ENCODE measurements at places on chromosomes 3 and 15. TPM values are rescaled to one million over a fixed set of nuclear protein-coding genes. Genes with fewer than 3 reads are reported as not detected.

GRCh38 chr3:189907803-189908202 lies 212.9 kb downstream of the P3H2 start:
- DNase-seq: peak; percentile 20

- DNase-seq: no peak
Observed at GRCh38 chr3:106789276-106789675, 588.0 kb upstream of the CCDC54 start.

- DNase-seq: no peak
Observed at GRCh38 chr3:127785711-127786265, 36.5 kb downstream of the MGLL start.

DNA sequence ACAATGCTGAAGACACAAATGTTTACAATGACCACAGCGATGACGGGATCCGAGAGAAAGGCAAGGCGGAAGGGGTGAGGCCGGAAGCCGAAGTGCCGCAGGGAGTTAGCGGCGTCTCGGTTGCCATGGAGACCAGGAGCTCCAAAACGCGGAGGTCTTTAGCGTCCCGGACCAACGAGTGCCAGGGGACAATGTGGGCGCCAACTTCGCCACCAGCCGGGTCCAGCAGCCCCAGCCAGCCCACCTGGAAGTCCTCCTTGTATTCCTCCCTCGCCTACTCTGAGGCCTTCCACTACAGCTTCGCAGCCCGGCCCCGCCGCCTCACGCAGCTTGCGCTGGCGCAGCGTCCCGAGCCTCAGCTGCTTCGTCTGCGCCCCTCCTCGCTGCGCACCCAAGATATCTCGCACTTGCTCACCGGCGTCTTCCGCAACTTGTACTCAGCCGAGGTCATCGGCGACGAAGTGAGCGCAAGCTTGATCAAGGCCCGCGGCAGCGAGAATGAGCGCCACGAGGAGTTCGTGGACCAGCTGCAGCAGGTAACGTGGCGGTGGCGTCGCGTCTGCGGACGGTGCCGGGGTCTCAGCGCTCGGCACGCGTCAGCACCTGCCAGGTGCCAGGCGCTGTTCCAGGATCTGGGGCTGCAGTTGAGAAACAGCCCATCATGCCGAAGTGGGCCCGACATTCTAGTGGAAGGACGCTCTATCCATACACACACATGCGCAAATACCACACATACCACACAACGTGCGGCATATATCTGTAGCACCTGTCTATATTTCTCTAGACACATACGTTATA lies at the start of gene DLEC1:
DLEC1 (plus strand) TSS at position 108 of the 798 bp plus-strand sequence; CDS start at position 126, 18 bp downstream.
- DNase-seq: peak; percentile 31

DNA sequence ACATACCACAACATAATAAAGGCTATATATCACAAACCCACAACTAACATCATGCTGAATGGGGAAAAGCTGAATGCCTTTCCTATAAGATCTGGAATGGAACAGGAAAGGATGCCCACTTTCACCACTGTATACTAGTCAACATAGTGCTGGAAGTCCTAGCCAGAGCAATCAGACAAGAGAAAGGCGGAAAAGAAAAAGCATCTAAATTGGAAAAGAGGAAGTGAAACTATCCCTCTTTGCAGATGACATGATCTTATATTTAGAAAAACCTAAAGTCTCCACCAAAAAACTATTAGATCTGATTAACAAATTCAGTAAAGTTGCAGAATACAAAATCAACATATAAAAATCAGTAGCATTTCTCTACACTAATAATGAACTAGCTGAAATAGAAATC lies 14.6 kb upstream of the PIK3CA start:
- no peak for DNase-seq

The GPR62 gene
- 0.02 TPM for total RNA-seq

GRCh38 chr15:38377636-38378035 lies 76.3 kb upstream of the FAM98B start:
- no peak for DNase-seq

DNA sequence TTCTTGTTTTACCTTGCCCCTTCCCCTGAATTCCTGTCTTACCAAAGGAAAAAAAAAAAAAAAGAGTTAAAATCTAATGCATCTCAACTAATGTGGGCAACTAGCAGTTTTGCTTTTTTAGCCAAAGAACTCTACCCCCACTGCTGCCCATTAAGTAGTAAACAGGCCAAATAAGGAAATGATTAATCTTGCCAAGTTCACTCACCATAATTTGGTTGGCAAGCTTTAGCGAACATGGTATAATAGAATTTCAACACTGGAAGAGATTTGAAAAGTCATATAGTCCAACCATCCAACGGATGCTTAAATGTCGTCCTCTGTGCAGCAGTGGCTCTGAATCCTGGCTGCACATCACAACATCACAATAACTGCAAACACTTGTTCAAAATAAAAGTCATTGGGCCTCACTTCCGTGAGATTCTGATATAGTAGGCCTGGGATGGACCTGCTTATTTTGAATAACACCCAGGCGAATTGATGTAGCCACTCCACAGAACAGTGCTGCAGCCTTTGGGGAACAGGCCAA lies 142.0 kb upstream of the UBE2E1 start:
- peak; percentile 49 for DNase-seq

The KLHL6 gene
- total RNA-seq: not detected

The USP3 gene
- total RNA-seq: 29.9 TPM

GRCh38 chr15:82979726-82980125 lies 6.3 kb upstream of the RAMAC start:
- DNase-seq: no peak

- peak; percentile 24 for DNase-seq
Observed at GRCh38 chr15:66233487-66234415, 19.8 kb downstream of the MEGF11 start.

- no peak for DNase-seq
Observed at GRCh38 chr3:76565496-76566210, 474.2 kb upstream of the ROBO2 start.

The A4GNT gene
- not detected for total RNA-seq

The ALDH1A3 gene
- total RNA-seq: 343 TPM

DNA sequence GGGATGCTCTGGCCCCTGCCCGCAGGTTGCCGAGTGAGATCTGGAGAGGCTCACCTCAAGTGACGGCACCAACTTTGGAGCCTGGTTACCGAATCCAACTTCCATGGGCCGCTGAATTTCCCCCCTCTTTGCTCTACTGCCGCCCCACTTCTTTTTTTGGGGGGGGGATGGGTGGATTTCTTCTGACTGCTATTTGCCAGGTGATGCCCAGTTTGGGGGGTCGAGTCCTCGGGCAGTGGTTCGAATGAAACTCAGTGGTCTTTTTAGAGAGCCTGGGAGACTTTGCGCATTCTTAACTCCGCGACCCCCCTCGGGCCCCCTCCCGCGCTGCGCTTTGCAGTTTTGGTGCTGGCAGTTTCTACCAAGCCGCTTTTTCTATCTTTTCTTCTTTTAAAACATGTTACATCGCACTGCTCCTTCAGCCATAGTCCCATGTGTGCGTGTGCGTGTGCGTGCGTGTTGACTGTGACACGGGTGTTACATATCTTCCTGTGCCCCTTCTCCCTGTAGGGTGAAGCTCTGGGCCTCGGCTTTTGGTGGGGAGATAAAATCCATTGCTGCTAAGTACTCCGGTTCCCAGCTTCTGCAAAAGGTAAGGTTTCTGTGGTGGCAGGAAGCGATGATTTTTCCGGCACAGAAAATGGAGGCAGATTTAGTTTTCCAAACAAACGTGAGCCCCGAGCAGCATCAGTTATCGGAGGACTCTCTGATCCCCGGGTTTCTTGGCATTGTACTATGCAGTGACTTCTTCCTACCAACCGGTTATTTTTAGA lies 837 bp downstream of the CACNA2D3 start:
- peak; percentile 16 for DNase-seq

The RLBP1 gene
- not detected for total RNA-seq

- no peak for DNase-seq
Observed at GRCh38 chr3:13520326-13520880, 28.5 kb upstream of the FBLN2 start.

GRCh38 chr3:17678116-17678741 lies 64.2 kb downstream of the TBC1D5 start:
- DNase-seq: peak; percentile 61

DNA sequence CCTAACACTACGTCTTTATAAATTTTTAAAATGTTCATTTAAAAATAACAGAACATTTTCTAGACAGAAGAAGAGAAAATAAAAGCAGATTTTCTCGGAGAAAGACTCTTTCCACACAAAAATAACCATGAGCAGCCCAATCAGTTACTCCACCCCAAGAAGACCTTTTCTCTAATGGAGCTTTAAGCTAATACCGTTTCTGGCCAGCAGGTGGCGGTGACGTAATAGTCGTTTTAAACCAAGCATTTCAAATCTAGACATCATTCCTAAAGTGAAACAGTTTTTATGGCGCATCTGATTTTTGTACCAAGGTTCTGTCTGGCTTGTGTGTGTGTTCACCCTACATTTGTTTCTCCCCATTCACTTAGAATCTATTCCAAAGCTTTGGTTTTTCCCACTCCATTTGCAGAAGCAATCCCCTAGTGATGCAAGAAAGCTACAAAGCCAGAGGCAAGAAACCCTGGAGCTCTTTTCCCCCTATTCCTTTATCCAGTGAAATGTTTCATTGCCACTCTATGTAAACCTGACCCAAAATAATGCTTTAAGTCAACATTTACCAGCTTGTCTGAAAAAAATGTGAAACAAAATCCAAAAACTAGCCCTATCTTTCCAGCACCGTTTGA lies 336.7 kb upstream of the IGF1R start:
- DNase-seq: peak; percentile 65

The OR5K2 gene
- not detected for total RNA-seq

- no peak for DNase-seq
Observed at GRCh38 chr15:33236841-33237509, 42.5 kb upstream of the FMN1 start.
